ENCODE measurements at places on chromosomes 12 and 14.
A peak's percentile ranks its signal among the peaks of the same experiment; 100 is the strongest.

- no peak for DNase-seq
These were observed 5.0 kb downstream of the PTPN6 start for GRCh38 chr12:6956021-6956727.

DNA sequence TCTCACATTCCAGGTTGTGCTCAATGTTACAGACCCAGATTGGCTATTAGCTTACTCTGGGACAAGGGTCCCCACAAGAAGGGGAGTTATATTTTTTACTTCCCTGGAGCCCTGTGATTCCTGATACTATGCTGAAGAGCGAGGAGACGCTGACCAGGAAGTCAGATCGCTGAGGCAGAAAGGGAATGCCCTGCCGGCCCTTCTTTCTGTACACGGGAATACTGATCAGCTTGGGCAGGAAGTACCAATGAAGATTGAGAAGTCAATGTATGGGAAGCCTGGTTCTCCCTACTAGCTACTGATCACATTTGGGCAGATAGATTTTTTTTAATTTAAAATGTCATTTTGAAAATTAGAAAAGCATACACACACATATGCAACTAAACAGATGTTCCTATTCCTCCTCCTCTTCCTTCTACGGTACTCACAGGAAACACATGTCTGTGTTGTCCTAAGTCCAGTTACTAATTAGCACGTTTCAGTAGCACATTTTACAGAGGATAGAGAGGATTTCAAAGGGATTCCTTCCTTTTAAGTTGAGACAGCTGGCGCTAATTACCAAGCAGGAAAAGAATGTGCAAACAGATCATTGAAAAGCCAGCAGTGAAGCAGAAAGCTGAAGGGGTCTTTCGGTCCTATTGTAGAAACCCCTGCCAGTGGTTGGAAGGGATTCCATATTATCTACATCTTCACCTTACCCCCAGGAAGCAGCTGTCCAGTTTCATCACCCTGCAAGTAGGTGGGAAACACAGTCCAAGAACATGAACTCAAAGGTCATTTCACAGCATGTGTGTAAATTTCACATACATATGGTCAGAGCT, 292.4 kb downstream of the DUSP6 start:
- no peak for DNase-seq

DNA sequence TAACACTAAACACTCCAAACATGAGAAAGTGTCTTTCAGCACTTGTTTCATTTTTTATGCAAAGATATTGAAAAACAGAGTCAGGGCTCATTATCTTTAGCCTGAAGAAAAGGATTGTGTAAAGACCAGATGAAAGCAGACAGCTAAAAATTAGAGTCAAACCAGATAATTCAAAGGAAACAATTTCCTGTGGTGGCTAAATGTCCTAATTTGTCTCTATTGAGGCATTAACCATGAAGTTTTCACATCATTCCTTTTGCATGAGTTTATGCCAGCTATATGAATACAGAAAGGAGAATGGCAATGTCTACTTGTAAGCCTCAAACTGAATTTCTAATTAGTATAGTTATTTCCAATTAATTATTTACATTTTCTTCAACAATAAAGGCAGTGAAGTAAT, 338.5 kb downstream of the FSCB start:
- no peak for DNase-seq

GRCh38 chr12:101051151-101051550, 158.9 kb downstream of the SLC5A8 start:
- DNase-seq: no peak

DNA sequence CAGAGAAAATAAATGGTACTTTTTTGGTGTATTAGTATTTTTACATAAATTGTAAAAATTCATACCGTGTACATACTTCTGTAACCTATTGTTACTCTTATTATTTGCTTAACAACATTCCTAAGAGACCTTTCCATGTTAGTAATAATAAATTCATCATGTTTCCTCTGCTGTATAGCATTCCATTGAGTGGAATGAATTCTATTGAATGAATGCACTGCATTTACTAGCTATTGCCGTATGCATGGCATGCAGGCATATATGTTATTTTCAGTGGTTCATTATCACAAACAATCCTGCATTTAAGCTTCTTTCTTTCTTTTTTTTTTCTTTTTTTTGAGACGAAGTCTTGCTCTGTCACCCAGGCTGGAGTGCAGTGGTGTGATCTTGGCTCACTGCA, 137.6 kb upstream of the TBX3 start:
- DNase-seq: no peak

GRCh38 chr12:2011643-2012607, 7.7 kb upstream of the DCP1B start:
- no peak for DNase-seq

GRCh38 chr12:131050463-131051154, 96.9 kb downstream of the ADGRD1 start:
- no peak for DNase-seq

DNA sequence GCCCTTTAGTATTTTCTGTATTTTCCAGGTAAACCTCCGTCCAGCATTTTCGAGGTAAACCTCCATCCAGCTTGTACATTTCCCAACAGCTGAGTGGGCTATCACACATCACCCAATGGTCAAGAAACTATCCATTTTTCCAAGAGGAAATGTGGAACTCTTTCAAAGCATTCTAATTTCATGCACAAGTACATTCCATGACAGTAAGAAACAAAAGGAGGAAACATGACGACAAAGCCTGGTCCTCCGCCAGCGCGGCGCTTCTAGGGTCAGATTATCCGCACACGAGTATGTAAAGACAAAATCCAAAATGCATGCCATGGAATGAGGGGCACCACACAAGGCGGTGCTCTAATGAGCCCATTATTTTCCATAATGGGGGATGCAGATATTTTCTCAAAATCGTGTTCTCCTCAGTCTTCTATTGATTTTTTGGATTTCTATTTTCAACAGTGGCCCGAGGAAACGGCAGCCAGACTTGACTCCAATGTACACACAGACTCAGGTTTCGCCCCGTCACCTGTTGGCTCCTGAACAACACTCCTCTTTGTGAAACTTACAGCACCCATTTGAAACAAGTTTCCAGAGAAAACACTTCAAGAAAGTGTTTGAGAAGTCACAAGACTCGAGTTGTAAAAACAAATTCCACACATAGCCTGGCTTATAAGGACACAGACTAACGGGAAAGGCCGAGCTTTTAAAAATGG, 107.4 kb downstream of the PRICKLE1 start:
- no peak for DNase-seq

- DNase-seq: peak; percentile 87
These were observed 738 bp upstream of the ATP2B1 start for GRCh38 chr12:89709157-89709994.

DNA sequence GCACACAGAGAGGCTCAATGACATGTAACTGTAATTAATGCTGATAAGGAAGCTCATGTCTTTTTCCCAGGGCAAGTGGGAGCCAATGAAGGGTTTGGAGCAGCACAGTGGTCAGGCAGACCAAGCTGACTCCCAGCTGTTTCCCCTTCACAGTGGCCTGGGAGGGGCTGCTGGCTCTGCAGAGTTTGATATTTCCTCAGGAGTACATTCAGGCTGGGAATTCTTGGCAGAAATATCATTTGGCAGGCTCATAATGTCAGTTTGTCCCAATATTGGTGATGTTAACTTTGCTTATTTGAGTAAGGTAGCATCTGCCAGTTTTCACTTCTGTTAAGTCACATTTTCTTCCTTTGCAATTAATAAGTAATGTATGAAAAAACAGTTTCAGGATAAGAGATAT, 247.0 kb downstream of the EMP1 start:
- DNase-seq: no peak
